Right renal pelvis (tissue), 4 donors: ENCODE measurements at places on chromosomes 12 and 14. TPM values are rescaled to one million over a fixed set of nuclear protein-coding genes. Genes with fewer than 3 reads are reported as not detected.

- DNase-seq, result no peak
Measured at GRCh38 chr12:45670346-45671065, 59.0 kb upstream of the ARID2 start.

DNA sequence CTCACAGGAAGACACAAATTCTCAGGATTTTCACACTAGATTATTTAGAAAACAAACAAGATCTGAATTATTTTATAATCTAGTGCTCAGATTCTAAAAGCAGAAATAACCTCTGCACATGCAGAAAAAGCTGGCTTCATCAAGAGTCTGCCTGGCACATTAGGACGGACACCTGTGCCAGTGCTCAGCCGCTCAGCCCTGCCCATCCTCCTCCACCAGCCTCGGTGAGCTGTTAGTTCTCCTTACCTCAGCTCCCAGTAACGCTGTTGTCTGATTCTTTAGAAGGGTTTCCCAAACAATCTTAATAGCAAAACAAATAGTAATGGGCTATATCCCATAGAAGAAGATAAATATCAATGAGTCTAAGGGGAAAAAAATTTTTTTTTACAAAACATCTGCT is 27.7 kb downstream of the DUSP16 start:
- DNase-seq, result no peak

DNA sequence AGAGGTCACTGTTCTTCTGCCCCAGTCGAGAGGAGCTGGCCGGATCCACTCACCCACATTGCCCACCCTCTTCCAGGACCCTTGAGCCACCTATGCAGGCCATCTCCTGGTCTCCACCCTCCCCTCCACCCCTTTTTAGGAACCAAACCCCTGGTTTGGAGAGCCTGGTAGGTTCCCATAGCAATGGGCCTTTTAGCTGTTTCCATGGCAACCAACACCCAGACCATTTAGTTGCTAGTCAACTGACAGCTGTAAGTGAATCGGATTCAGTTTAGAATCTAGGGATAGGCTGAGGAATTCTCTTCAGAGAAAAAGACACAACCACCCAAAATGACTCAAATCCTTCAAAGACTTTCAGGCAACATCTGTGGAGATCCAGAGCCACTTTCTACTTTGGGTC is 16.5 kb downstream of the NPC2 start:
- DNase-seq, result no peak

PLCZ1 gene
- polyA plus RNA-seq, result 0.24 TPM

CCDC175 gene
- polyA plus RNA-seq, result 0.42 TPM

ZNF891 gene
- 3.5 TPM for polyA plus RNA-seq
